H7 (cell line): ENCODE measurements at places on chromosomes 16 and 17.

- no peak for DNase-seq
Measured at GRCh38 chr16:48099455-48099854, 56.3 kb downstream of the ABCC12 start.

DNA sequence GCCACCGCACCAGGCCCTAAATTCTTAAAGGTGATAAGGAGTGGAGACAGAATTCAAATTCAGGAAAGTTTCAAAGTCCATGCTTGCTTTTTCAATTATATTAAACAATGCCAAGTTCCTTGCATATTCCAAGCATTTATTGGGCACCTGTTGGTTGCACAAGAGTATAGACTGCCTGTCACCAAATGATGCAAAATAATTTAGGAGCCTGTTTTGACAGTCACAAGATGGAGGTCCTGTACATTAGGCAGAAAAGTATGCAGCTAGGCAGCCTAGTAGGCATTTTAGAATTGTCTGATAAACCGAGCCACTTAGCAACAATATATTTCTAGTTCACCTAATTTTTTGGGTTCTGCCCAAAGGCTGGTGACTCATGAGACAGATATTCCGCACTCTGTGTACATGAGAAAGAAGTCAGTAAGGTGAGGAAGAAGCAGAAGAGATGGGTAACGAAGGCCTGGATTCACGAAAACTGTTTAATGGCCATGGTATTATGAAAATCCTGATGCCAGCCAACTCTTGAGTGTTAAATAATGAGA lies 7.3 kb downstream of the ACACA start:
- no peak for DNase-seq

- peak; percentile 20 for DNase-seq
Measured at GRCh38 chr17:81858967-81859905, 1.1 kb downstream of the P4HB start.

GRCh38 chr17:65393514-65393913 lies 167.9 kb downstream of the AXIN2 start:
- no peak for DNase-seq

- DNase-seq: no peak
Measured at GRCh38 chr17:39848600-39848999, 15.5 kb downstream of the IKZF3 start.

- DNase-seq: no peak
Measured at GRCh38 chr17:78020717-78021108, 62.2 kb downstream of the TNRC6C start.

DNA sequence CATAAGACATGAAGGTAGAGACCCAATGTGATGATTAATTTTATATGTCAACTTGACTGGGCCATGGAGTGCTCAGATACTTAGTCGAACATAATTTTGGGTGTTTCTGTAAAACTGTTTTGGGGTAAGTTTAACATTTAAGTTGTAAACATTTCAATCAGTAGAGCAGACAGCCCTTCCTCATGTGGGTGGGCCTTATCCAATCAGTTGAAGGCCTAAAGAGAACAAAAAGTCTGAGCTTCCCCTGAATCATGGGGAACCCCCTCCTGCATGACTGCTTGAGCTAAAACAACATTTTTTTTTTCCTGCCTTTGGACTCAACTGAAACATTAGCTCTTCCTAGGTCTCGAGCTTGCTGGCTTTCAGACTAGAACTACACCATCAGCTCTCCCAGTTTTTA lies 327.3 kb upstream of the SOX9 start:
- no peak for DNase-seq

DNA sequence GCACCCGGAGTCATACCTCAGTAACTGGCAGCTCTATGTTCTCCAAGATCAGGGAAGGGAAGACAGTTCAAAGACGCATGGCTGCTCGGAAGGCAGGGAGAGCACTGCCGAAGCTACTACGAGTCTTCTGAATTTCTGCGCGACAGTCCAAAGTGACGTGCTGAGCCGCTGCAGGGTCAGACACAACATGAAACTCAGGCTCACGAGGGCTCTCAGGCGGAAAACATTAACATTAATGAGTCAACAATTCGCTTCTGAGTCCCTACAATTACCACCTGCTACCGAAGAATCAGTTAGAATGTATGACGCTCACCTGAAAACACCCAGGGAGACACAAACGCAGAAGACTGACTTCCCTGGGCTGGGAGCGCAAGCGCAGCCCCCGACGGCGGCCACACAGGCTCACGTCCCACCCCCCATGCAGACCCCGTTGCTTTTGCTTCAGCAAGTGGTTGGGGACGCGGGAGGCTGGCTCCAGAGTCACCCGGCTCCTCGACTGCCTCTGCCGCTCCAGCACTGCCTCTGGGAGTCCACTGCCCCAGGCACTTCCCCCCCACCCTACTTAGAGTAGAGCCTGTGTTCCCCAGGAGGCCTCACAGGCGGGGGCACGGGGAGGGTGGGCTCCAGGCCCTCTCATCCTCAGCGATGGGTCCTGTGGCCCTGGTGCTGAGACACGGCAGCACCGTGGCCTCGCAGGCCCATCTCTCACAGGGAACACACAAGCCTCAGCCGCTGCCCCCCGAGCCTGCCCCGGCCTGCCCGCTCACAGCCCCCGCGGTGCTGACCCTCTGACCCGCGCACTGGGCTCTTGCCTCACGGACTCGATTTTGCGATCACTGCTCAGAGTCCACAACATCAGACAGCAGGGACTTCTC lies 38.9 kb downstream of the LMF1 start:
- no peak for DNase-seq

DNA sequence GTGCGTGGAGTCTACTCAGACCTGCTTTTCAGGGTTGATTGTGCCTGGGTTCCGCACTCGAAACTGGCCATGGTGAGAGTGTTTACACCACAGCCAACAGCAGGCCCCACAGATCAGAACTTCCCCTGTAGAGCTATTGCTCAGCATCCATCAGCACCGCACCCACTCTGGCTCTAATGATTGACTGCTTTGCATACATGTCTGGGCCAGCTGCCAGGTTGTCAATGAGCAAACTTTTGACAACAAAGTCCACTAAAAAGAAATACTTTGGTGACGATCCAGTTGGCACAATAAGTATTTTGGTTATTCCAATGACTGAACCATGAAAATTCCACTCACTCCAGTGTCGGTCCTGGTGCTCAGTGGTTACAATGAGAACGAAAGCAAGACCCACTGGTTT lies 190.7 kb downstream of the FOXL1 start:
- no peak for DNase-seq

GRCh38 chr17:29114141-29114540 lies 66.1 kb downstream of the MYO18A start:
- no peak for DNase-seq
